Hematopoietic multipotent progenitor cell treated with erythropoietin and hydrocortisone succinate and interleukin-3 and kit ligand, for 15 days (in vitro differentiated cells): ENCODE measurements at places on chromosomes 1 and 21.

- DNase-seq = peak; percentile 23
Observed at GRCh38 chr1:87826681-87827251, 498.1 kb downstream of the LMO4 start.

GRCh38 chr21:36603221-36603620 is 95.7 kb upstream of the SIM2 start:
- no peak for DNase-seq

DNA sequence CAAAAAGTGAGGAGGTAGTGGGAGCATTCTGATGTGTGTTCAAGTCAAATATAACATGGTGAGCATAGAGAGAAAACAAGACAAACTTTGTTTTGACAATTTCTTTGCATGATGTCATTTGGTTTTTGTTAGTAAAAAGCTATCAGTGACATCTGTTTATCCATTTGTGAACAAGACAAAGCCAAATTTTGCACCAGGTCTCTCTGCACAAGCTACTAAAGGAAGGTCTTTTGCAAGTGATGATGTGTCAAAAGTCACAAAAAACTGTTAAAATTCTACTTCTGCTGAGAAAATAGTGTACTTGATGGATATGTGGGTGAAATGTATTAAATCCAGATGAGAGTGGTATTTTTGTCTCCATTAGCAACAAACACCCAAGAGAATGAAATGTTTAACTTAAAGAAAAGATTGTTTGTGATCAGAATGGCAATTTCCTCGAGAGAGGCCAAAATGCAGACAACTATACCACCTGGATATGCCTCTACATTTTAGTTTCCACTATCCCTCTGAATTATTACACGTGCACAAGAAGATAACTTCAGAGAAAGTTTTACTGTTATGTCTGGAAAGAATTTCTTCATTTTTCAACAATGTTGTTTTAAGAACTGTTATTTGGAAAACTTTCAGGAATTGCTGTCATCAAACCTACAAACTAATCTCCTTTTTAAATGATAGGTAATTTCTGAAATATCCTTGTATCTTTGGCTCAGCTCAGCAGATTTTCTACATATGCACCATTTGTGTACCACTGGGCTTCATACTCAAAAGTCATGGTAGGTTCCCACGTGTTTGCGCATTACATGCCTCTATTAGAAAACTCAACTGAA is 807.4 kb upstream of the ADGRL2 start:
- DNase-seq = no peak

- DNase-seq = no peak
Observed at GRCh38 chr1:111803951-111804350, 48.2 kb downstream of the DDX20 start.

DNA sequence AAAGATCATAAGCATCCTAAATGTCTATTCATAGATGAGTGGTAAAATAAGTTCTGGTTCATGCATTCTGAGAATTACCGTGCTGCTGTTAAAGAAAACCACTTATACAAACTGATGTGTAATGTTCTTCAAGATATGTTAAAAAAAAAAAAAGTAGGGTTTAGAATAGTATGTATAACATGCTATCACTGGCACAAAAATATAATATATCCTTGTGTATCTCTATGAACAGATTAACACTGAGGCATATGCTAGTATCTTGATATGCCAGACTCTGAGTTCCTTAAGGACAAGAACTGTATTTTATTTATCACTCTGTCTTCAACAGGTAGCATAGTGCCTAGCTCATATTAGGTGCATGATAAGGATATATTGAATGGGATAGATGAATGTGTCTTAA is 108.9 kb downstream of the HS2ST1 start:
- DNase-seq = no peak

GRCh38 chr1:61013189-61013945 is 69.0 kb upstream of the NFIA start:
- peak; percentile 91 for DNase-seq

DNA sequence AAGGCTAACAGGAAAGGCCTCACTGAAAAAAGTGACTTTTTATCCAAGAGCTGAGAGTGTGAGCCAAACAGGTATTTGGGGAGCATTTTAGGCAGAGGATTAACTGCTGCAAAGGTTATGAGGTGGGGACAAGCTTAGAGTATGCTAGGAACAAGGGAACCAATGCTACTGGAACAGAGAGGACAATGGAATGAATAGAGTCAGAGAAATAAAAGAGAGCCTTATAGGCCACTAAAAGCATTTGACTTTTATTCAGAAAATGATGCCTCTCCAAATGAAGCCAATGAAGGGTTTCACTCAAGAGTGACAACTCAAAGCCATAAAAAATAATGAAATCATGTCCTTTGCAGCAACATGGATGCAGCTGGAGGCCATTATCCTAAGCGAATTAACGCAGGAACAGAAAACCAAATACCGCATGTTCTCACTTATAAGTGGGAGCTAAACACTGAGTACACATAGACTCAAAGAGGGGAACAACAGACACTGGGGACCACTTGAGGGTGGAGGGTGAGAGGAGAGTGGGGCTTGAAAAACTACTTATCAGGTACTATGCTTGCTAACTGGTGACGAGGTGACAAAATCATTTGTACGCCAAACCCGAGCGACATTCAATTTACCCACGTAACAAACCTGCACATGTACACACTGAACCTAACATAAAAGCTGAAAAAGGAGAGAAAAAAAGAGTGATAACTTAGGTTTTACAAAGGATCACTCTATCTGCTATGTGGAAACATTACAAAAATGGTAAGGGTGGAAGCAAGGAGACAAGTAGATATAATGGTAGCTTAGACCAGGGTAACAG is 11.1 kb downstream of the PTP4A2 start:
- no peak for DNase-seq

DNA sequence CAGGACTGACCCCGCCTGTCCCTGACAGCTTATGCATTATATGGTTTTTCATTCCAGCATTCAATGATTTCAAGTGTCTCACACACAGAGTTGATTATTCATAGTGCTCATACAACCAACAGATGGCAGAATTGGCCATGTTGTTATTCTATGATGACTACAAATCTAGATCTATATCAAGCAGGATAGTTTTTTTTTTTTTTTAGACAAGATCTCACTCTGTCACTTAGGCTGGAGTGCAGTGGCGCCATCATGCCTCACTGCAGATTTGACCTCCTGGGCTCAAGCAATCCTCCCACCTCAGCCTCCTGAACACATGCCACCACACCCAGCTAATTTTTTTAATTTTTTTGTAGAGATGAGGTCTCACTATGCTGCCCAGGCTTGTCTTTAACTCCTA is 40.1 kb upstream of the LRRC8D start:
- no peak for DNase-seq

GRCh38 chr1:26844424-26845196 is 18.1 kb downstream of the ZDHHC18 start:
- no peak for DNase-seq

- DNase-seq = peak; percentile 68
Observed at GRCh38 chr1:181090641-181091126, 2.2 kb downstream of the IER5 start.

DNA sequence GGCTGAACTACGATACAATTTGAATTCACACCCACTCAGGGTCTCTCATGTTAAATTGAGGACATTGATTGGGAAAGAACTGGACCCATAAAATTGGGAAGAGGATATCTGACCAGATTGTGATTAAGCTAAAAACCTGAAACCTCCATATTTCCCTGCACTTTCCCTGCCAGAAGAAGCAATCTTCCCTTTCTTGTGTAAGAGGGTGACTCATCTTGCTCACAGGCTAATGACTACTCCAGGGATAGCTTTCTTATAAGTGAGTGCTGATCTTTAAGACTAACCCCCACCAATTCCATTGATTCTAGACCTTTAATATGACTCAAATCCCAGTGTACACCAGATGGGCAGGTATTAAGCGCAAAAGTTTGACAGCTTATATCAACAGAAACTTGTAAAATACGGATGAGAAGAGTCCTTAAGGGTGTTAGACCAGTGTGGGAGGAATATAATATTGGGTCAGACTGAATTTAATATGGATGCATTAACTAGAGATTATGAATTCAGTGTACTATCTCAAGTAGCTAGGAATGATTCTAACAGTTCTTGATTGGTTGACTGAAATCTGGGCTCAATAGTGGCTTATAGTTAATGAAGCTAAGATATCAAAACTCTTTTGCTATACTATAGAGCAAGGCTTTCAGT is 12.1 kb upstream of the SGIP1 start:
- no peak for DNase-seq

DNA sequence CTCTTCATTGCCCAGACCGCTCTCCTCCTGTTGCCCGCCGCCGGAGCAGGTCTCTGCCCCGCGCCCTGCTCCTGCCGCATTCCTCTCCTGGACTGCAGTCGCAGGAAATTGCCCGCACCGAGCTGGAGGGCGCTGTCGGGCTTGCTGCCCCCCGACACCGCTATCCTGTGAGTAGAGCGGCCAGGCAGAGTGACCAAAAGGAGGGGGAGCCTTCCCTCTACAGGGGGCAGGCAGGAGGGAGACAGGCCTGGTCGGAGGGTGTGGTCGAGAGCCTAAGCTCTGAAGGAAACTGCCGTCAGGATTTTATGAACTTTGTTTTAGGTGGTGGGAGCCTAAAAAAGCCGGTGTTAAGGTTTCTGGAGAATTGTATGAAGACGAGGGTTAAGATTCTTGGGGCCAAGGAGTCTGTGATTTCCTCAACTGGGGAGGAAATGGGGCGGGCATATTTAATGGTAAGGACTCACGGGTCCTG is 517 bp downstream of the LRIG2 start:
- DNase-seq = no peak

GRCh38 chr1:28163496-28164161 is 12.9 kb downstream of the PTAFR start:
- no peak for DNase-seq

- DNase-seq = no peak
Observed at GRCh38 chr1:33387625-33388024, 43.3 kb downstream of the PHC2 start.

GRCh38 chr1:14263671-14264070 is 334.8 kb upstream of the KAZN start:
- DNase-seq = no peak

DNA sequence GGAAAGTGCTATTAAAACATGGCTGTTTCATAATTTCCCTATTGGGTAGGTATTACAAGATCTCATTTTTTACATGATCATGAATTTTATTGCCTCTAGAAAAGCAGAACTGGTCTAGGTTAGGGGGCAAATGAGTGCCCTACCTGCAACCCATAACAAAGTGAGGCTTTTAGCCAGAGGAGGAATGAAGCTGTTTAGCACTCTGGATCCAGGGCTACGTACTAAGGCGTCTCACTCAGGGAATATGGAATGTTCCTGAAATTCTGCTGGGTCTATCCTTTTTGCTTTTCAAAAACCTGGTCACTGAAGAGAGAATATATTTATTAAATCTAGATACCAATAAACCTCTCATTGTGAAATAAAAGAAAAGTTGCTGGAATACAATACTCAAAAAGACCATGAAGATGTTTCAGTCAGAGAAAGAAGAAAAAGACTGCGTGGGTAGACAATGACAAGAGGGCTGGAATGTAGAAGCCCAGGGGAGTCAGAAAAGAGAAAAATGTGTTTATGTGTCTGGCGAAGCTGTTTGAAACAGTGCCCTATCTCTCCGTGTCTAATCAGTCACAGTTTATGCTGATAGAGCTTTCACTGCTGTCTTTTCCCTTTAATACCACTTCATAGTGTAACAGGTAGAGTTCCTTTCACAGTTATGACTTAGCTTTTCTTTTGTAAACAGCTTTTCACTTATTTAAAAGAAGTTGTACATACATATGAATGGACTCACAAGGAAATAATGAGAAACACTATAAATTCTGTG is 25.0 kb upstream of the SYDE2 start:
- DNase-seq = no peak

DNA sequence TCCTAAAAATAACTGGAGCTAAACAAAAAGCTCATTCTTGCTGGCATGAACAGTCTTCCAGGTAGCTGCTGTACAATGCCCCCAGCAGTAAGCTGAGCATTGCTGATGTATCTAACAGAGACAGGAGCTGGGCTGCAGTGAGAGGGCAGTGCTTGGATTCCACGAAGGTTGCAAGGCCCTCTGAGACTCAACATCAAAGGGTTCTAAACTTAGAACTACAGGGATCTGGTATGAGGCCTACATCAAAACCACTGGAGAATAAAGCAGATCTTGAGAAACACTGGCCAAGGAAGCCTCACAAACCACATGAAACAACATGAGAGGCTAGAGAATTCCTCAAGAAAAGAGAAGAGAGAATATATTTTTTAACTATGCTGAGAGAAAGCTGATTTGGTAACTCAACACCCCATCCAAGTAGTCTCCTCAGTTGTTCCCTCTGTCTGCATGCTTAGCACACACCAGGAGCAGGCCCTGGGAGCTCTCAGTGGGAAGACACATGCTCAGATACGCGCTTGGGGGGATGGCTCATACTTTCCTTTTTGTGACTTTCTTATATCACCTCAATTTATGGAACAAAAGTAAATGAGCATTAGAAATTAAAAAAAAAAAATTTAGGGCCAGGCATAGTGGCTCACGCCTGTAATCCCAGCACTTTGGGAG is 27.7 kb downstream of the DSTYK start:
- DNase-seq = no peak

DNA sequence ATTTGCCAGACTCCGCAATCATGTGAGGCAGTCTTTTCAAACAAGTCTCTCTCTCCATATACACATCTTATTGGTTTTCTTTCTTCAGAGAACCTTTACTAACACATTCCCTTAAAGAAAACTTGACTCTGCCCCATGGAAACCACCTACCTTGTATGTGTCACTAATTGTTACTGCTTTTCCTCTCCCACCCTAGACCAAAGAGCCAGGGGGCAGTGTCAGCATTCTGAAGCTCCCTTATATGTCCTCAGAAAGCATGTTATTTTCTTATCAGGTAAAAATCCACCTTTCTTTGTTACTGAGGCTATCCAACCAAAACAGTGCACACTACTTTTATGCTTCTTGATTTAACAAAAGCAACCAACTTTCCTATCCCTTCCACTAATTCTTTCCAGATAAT is 98.9 kb upstream of the SLC5A9 start:
- no peak for DNase-seq

GRCh38 chr1:103949779-103950178 is 200.1 kb downstream of the AMY1C start:
- DNase-seq = no peak

- DNase-seq = no peak
Observed at GRCh38 chr1:35650416-35650815, 9.1 kb upstream of the PSMB2 start.

DNA sequence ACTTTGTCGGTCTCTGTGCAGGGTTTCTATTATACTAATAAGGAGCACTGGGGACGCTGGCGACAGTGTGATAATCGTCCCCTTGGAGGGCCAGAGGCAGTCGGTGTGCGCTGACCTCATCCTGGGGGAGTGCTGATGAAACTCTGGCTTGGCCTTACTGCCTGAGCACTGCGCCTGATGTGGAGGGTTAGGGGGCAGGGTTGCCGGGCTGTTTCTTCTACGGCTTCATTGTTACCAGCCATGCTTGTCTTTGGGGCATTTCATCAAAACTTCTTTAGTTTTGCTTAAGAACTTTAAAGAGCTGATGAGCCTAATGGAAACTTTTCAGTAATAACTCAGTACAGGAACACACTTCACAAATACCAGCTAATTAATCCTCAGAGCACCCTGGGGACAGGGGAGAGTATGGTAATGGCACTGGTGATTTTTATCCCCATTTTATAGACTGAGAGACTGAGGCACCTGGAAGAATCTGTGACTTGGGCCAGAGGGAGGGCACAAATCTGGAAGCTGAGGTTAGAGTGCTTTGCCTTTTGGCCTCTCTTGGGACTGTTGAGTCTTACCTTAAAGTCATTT is 81.8 kb downstream of the PEX14 start:
- DNase-seq = no peak
